ENCODE measurements at places on chromosomes 3 and 15.

GRCh38 chr15:88803241-88803919 lies at the start of gene ACAN:
ACAN (plus strand) TSS chr15:88803436; CDS start chr15:88836207, 32,771 bp downstream.
- no peak for DNase-seq

DNA sequence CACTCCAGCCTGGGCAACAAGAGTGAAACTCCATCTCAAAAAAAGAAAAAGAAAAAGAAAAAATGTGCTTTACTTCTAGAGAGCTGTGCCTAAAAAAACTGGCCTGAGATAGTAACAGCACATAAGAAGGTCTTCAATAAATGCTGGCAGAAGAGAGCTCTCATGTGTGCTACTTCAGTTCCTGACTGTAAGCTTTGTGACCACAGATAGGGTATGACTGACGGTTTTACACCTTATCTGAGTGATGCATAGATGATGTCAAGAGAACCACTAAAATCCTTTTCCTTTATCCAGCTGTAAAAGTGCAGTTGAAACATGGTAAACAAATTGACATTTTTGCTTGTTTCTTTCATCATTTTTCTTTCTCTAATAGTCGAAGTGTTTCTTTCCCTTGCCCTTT lies 127.9 kb downstream of the C3orf70 start:
- no peak for DNase-seq

- no peak for DNase-seq
These were observed 558.1 kb downstream of the RSL24D1 start for GRCh38 chr15:54638666-54639065.

- no peak for DNase-seq
These were observed 49.3 kb downstream of the PEAK1 start for GRCh38 chr15:77370580-77370979.

GRCh38 chr3:115628075-115628412 lies 4.7 kb downstream of the GAP43 start:
- no peak for DNase-seq
